H9 (cell line): ENCODE measurements at places on chromosomes 13 and 19. TPM values are rescaled to one million over a fixed set of nuclear protein-coding genes. Genes with fewer than 3 reads are reported as not detected.

DNA sequence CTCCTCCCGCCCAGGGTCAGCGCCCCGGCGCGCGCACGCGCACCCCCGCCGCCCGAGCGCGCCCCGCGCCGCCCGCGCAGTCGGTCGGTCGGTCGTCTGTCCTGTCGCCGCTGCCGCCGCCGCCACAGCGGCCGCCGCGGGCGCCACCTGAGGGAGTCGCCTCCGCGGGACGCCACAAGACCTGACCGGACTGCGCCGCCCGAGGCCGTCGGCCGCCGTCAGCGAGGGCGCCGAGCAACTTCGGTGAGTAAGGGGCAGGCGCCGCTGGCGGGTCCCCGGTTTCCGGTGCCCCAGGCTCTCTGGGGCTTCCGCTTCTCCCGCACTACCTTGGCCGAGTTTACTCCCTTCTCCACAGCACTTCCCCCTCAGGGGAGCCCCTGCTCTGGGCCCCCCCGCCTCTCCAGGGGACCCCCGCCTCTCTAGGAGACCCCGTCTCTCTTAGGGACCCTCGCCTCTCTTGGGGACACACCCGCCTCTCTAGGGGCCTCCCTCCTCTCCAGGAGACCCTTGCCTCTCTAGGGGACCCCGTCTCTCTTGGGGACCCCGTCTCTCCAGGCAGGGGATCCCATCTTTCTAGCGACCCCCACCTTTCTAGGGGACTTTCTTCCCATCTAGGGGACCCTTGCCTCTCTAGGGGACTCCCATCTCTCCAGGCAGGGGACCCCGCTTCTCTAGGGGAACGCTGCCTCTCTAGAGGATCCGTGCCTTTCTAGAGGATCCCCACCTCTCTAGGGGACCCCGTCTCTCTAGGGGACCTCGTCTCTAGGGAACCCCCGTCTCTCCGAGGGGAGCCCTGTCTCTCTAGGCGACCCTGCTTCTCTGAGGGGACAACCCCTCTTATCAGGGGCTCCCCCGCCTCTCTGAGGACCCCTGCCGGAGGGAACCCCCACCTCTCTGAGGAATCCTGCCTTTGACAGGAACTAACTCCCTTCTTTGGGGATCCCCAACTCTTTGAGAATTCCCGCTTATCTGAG lies 19.3 kb upstream of the GATAD2A start:
- no peaks in the 10 kb centered on the region; the same call in 1 of the 2 replicates for H3K4me1 ChIP-seq
- H3K27ac ChIP-seq, result no peak overlapping the region
- H3K36me3 ChIP-seq, result peaks cover 3% of the 10 kb centered on the region
- peak overlapping the region; percentile 90 for H3K4me3 ChIP-seq
- DNase-seq, result peak; percentile 52

- DNase-seq, result peak; percentile 66
- no peak within 1 kb of the TSS for H3K27ac ChIP-seq
- H3K4me1 ChIP-seq, result no peaks in the 10 kb centered on the region; the same call in 1 of the 2 replicates
Observed at GRCh38 chr19:708154-709143, at the start of gene PALM. Gene PALM, plus strand, starts transcription at chr19:708935. Its CDS starts 212 bp downstream, at chr19:709147.

DNA sequence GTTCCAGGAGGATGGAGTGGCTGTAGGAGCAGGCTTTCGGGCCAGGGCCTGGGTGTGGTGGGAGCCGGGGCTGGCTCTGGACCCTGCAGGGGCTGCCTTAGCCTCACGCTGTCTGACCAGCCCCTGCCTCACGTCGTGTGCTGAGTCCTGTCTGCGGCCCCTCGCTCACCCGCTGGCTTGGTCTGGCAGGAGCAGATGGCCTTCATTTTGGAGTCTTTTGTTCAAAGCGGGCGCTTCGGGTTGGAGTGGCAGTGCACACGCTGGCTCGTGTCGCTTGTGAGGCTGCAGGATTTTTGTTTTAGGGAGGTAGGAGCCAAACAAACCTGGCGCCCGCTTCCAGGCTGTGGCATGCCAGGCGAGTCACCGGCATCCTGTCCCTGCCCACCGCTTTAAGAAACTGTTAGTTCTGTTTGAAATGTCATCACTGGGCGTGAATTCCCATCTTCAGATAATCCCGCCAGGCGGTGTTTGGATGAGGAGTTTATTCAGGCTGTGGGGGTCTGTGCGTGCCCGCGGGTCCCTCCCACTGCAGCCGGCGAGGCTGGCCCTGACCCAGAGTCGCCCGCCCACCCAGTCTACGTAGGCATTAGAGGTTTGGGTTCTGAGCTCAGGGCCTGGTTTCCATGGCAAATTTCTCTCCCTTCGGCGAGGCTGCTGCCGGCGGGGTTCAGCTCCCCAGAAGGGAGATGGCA lies 89.8 kb downstream of the KDM4B start:
- DNase-seq, result no peak
- peaks cover 24% of the 10 kb centered on the region for H3K36me3 ChIP-seq
- H3K27me3 ChIP-seq, result no peaks in the 10 kb centered on the region
- H3K27ac ChIP-seq, result no peak overlapping the region
- H3K4me1 ChIP-seq, result no peaks in the 10 kb centered on the region
- H3K4me3 ChIP-seq, result no peak overlapping the region

GRCh38 chr13:110404321-110404720 lies 97.2 kb downstream of the COL4A2 start:
- H3K36me3 ChIP-seq, result peaks cover 4% of the 10 kb centered on the region; the same call in 2 of the 3 replicates
- no peak overlapping the region for H3K4me3 ChIP-seq
- H3K4me1 ChIP-seq, result peaks cover 4% of the 10 kb centered on the region; the same call in 1 of the 2 replicates
- DNase-seq, result no peak

DNA sequence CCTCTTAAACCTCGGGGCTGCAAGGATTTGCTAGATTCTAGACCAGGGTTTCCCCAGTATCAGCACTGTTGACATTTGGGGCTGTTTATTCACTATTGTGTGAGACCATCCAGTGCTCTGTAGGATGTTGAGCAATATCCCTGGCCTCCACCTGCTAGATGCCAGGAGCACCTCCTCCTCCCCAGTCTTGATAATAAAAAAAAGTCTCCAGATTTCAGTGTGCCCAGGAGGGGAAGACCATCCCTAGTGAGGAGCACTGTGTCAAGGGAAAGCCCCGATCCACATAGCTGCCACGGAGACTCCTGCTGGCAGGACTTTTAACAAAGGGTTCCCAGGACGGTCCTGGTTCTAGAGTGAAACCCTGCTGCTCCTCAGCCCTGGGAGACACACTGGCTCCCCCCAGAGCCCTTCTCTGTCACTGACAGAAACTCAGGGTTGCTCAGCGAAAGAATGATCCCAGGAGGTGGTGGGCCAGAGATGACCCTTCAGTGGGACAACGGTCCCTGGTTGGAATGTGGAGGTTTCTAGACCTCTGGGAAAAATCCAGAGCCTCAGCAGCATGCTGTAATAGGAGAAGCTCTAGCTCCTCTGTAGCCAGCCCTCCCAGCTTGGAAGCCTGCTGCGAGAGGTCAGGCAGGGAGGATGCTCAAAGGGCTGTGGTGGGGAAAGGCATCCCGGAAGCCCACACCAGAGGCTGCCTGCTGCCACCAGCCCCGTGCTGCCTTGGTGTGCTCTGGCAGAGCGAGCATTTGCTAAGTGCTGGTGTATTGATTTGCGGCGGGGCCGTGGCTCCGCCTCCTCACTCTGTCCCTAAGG lies 20.3 kb downstream of the LYL1 start:
- peaks cover 10% of the 10 kb centered on the region; the same call in 1 of the 2 replicates for H3K4me1 ChIP-seq
- H3K27ac ChIP-seq, result no peak overlapping the region
- DNase-seq, result peak; percentile 71
- peaks cover 2% of the 10 kb centered on the region; the same call in 1 of the 2 replicates for H3K27me3 ChIP-seq
- no peaks in the 10 kb centered on the region for H3K36me3 ChIP-seq

DNA sequence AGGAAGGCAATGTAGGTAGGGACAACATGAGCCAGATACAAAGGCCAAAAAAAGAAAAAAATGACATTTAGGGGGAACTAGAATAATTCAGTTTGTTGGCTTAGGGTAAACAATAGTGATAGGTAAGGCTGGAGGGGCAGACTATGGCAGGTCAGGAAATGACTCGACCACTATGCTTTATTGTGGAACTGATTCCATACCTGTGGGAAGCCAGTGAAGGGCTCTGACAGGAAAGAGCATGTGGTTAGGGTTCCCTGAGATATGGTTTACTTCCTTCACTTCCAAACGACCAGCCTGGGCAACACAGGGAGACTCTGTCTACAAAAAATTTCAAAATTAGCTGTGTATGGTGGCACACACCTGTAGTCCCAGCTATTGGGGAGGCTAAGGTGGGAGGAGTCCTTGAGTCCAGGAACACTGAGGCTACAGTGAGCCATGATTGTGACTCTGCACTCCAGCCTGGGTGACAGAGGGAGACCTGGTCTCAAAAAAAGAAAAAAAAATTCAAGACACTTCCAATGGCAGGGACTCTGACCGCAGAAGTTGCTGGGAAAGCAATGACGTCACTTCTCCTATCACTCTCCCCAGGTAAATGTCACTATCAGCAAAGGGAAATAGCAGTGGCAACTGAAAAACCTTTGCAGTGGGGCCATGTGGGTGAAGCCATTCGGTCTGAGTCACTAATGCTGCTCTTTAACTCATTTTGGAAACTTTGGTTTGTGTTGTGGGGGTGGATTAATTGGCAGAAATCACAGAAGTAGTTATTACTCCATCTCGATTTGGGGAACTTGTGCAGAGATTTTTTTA lies 192.8 kb upstream of the TSC22D1 start:
- no peak overlapping the region for H3K4me3 ChIP-seq
- no peak for DNase-seq
- no peaks in the 10 kb centered on the region for H3K36me3 ChIP-seq
- no peaks in the 10 kb centered on the region for H3K27me3 ChIP-seq
- H3K4me1 ChIP-seq, result no peaks in the 10 kb centered on the region

DNA sequence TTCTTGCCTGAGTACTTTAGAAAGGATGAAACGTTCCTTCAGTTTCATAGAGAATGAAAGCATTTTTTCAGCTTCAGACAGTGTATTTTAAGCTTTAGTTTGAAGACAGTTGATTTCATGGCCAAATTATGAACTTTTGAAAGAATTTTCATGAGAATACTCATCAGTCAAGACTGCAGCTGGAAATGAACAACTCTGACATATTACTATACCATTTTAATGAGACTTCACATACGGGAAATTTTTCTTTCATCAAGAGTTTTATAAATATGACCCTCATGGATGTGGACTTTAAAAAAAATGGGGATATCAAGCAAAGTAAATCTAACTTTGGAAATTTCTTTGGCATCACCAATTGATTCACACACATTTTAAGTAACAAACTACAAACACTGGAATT lies 6.4 kb downstream of the LATS2 start:
- DNase-seq, result no peak
- no peaks in the 10 kb centered on the region for H3K27me3 ChIP-seq
- no peak overlapping the region for H3K4me3 ChIP-seq
- peaks cover 21% of the 10 kb centered on the region for H3K36me3 ChIP-seq
- no peak overlapping the region for H3K27ac ChIP-seq

GRCh38 chr13:49840266-49840665 lies 47.8 kb upstream of the KPNA3 start:
- H3K27me3 ChIP-seq, result no peaks in the 10 kb centered on the region
- no peak overlapping the region for H3K4me3 ChIP-seq
- no peaks in the 10 kb centered on the region; the same call in 1 of the 2 replicates for H3K4me1 ChIP-seq
- no peak overlapping the region for H3K27ac ChIP-seq
- DNase-seq, result no peak
- H3K36me3 ChIP-seq, result no peaks in the 10 kb centered on the region

DNA sequence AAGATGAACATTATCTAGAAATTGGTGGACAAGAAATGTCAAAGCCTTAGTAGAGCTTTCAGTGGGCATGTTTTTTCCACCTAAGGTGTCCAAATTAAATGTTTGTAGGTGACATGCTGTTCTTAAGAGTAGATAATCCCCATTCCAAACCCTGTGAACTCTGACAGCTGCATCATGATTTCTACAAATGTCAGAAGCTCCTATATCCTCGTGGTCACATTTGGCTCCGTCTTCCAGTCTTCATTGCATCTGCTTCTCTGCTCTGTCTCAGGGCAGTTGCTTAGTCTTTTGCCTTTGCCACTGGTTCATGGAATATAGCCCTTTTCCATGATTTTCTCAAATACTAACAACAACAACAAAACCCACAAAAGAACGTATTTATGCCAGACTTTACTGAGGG lies 234.5 kb downstream of the DLEU7 start:
- no peaks in the 10 kb centered on the region for H3K36me3 ChIP-seq
- no peak overlapping the region for H3K4me3 ChIP-seq
- no peak overlapping the region for H3K27ac ChIP-seq
- H3K27me3 ChIP-seq, result no peaks in the 10 kb centered on the region; the same call in 1 of the 2 replicates

DNA sequence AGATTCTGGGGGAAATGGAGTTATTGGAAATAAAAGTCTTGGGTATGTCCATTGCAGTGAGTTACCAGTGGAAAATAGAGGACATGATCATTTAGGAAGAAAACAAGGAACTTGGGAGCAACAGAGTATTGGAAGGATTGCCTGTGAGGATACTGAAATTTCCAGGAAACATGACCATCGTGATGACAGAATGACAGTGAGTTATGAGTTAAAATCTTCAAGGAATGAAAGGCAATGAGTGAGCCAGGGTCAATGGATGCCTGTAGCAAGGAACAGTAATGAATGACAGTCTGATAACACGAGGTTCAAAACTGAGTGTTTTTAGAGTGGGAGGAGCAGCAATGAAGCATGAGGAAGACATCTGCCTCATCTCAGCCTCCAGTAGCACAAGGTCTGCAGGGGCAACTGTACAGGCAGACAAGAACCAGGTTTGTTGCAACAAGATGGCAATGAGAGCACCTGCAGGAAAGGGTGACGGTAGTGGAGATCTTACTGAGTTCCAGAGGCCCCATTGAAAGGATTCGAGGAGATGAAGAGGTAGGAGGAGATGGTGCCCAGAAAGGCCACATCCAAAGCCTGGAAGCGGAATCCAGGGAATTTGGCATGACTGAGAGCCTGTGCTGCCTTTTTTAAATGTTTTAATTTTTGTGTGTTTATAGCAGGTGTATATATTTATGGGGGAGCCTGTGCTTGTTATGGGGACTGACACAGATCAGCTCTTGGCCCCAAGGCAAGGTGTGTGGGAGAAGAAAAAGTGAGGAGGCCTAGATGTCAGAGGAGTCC lies 43.9 kb downstream of the N4BP2L1 start:
- H3K4me1 ChIP-seq, result no peaks in the 10 kb centered on the region
- H3K27me3 ChIP-seq, result no peaks in the 10 kb centered on the region
- H3K36me3 ChIP-seq, result peaks cover 7% of the 10 kb centered on the region

GRCh38 chr13:50512474-50513299 lies 330.8 kb downstream of the DLEU7 start:
- no peak overlapping the region for H3K4me3 ChIP-seq
- H3K36me3 ChIP-seq, result peaks cover 16% of the 10 kb centered on the region
- no peaks in the 10 kb centered on the region for H3K4me1 ChIP-seq
- DNase-seq, result no peak
- H3K27me3 ChIP-seq, result no peaks in the 10 kb centered on the region

- H3K27me3 ChIP-seq, result no peaks in the 10 kb centered on the region
- H3K27ac ChIP-seq, result no peak overlapping the region
- peaks cover 2% of the 10 kb centered on the region; the same call in 1 of the 2 replicates for H3K4me1 ChIP-seq
- H3K36me3 ChIP-seq, result no peaks in the 10 kb centered on the region; the same call in 2 of the 3 replicates
- DNase-seq, result peak; percentile 90
Observed at GRCh38 chr19:18287836-18288772, 6.7 kb upstream of the JUND start.

- H3K4me1 ChIP-seq, result no peaks in the 10 kb centered on the region
- H3K27ac ChIP-seq, result no peak overlapping the region
- no peak for DNase-seq
- H3K27me3 ChIP-seq, result no peaks in the 10 kb centered on the region
Observed at GRCh38 chr13:103656311-103656710, 590.1 kb upstream of the SLC10A2 start.

ERICH4 gene
- not detected in 2 replicates for total RNA-seq

REEP6 gene
- 10.4 and 10.5 TPM in 2 replicates for total RNA-seq

OR4F17 gene
- not detected in 2 replicates for total RNA-seq

TMIGD2 gene
- 0.26 TPM in 1 of 2 replicates, not detected in the other for total RNA-seq

CLEC17A gene
- not detected in 2 replicates for total RNA-seq
